ENCODE measurements at places on chromosomes 5 and 9. TPM values are rescaled to one million over a fixed set of nuclear protein-coding genes. Genes with fewer than 3 reads are reported as not detected.

BTNL9 gene
- not detected for total RNA-seq

MRNIP gene
- 17.1 TPM for total RNA-seq

MSX2 gene
- not detected for total RNA-seq

JAK2 gene
- total RNA-seq: 27.2 TPM

TAF11L10 gene
- not detected for total RNA-seq

IL3 gene
- total RNA-seq: not detected

ADAMTSL1 gene
- total RNA-seq: not detected

TPRN gene
- total RNA-seq: 12.0 TPM

PCDHGB5 gene
- not detected for total RNA-seq

STPG3 gene
- not detected for total RNA-seq

ARSI gene
- not detected for total RNA-seq

SLC26A2 gene
- total RNA-seq: 7.6 TPM

- H3K36me3 ChIP-seq: no peaks in the 10 kb centered on the region
- DNase-seq: no peak
- H3K4me3 ChIP-seq: no peak overlapping the region
- H3K27me3 ChIP-seq: no peaks in the 10 kb centered on the region
- no peak overlapping the region for H3K27ac ChIP-seq
Measured at GRCh38 chr5:27241564-27242257, 203.3 kb upstream of the CDH9 start.

- H3K27me3 ChIP-seq: peaks cover 52% of the 10 kb centered on the region
- no peak for DNase-seq
- no peaks in the 10 kb centered on the region for H3K36me3 ChIP-seq
- H3K4me3 ChIP-seq: no peak overlapping the region
- H3K27ac ChIP-seq: no peak overlapping the region
- peaks cover 3% of the 10 kb centered on the region for H3K4me1 ChIP-seq
Measured at GRCh38 chr9:116157436-116158138, 4.0 kb downstream of the PAPPA start.

- DNase-seq: no peak
- no peaks in the 10 kb centered on the region for H3K36me3 ChIP-seq
- H3K27ac ChIP-seq: no peak overlapping the region
- H3K27me3 ChIP-seq: no peaks in the 10 kb centered on the region
Measured at GRCh38 chr5:94397508-94397907, 220.9 kb downstream of the KIAA0825 start.

GRCh38 chr5:40681363-40682153, 1.8 kb downstream of the PTGER4 start:
- H3K36me3 ChIP-seq: peaks cover 61% of the 10 kb centered on the region
- H3K27ac ChIP-seq: peak overlapping the region; percentile 89
- DNase-seq: peak; percentile 54
- peaks cover 40% of the 10 kb centered on the region for H3K4me1 ChIP-seq

- H3K36me3 ChIP-seq: peaks cover 7% of the 10 kb centered on the region
- H3K27ac ChIP-seq: no peak overlapping the region
- no peaks in the 10 kb centered on the region for H3K27me3 ChIP-seq
- no peak overlapping the region for H3K4me3 ChIP-seq
- DNase-seq: no peak
Measured at GRCh38 chr9:93663877-93664548, 87.6 kb downstream of the PHF2 start.

GRCh38 chr9:38686933-38687332, 33.0 kb downstream of the FAM240B start:
- no peaks in the 10 kb centered on the region for H3K36me3 ChIP-seq
- DNase-seq: no peak
- H3K4me3 ChIP-seq: no peak overlapping the region
- H3K4me1 ChIP-seq: peaks cover 11% of the 10 kb centered on the region

DNA sequence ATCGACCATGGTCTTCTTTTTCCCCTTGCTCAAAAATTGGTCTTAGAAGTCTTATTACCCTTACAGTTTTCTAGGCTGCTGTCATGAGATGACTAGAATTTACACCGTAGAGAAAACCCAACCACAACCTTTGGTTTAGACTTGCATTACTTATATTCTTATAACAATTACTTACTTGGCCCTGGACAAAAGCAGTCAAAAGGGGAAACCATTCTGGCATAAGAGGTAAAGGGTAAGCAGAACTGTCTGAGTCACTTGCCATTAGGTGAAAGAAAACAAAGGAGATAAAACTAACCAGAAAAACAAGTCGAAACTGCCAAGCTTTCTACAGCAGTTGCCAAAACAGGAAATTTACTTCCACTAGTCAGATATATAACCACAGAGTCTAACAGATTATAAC, 17.9 kb downstream of the TMEM245 start:
- peaks cover 59% of the 10 kb centered on the region for H3K36me3 ChIP-seq
- H3K4me1 ChIP-seq: peaks cover 62% of the 10 kb centered on the region
- H3K27ac ChIP-seq: peak overlapping the region; percentile 74
- H3K27me3 ChIP-seq: no peaks in the 10 kb centered on the region
- peak; percentile 35 for DNase-seq

- no peak for DNase-seq
- H3K36me3 ChIP-seq: no peaks in the 10 kb centered on the region
- H3K4me3 ChIP-seq: no peak overlapping the region
- peaks cover 4% of the 10 kb centered on the region for H3K27me3 ChIP-seq
- no peak overlapping the region for H3K27ac ChIP-seq
Measured at GRCh38 chr5:103498211-103498610, 64.4 kb downstream of the NUDT12 start.

DNA sequence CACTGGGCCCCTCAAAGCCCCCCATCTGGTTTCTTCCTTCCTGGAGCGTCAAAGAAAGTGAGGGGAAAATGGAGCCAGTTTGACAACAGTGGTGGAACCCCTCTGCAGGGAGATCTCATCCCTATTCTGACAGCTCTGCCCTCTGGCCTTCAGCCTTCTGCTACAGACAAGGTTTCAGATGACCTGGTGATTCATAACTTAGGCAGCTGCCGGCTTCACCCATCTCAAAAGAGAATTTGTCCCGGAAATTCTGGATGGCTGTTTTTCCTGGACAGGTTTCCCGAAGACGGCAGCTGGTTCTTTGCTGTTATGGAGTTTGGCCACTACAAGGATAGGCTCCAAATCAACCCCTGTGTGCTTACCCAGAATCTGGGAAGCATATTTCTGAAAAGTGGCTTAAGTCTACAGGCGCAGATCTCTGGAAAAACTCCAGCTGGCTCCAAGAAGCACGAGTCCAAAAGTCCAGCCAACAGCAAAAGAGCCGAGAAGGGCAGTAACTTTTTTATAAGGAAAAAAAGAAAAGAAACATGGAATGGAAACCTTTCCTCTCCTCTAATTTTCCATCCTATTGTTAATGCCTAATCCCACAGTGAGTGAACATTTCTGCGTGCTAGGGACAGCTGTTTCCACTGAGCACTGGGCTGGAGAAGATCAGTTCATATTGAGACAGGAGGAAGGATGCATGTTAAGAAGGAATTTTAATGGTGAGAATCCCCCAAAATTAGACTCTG, 54.5 kb downstream of the ZNF366 start:
- no peaks in the 10 kb centered on the region for H3K4me1 ChIP-seq
- H3K27ac ChIP-seq: no peak overlapping the region
- no peak overlapping the region for H3K4me3 ChIP-seq
- DNase-seq: no peak
- H3K36me3 ChIP-seq: no peaks in the 10 kb centered on the region
- no peaks in the 10 kb centered on the region for H3K27me3 ChIP-seq

- peak; percentile 70 for DNase-seq
- H3K27me3 ChIP-seq: no peaks in the 10 kb centered on the region
- H3K4me1 ChIP-seq: peaks cover 78% of the 10 kb centered on the region
- peak overlapping the region; percentile 90 for H3K27ac ChIP-seq
- peak overlapping the region; percentile 44 for H3K4me3 ChIP-seq
Measured at GRCh38 chr5:142015781-142016533, 3.1 kb upstream of the GNPDA1 start.

DNA sequence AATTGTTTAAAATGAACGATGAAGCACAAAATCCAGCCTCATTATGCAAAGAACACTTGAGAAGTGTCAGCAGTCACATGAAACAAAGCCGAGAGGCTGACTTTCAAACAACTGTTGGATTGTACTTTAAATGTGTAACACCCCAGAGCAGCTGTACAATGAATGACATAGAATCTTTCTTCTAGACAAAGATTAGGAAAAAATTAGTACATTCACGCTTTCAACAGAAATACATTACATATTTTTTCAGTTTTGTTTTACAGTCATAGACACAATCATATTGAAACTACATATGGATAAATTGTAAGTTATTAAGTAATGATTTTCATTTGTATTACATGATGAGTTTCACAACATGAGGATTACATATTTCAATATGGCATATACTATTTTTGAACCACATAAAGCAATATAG, 10.6 kb upstream of the AGXT2 start:
- no peaks in the 10 kb centered on the region for H3K4me1 ChIP-seq
- DNase-seq: no peak
- no peak overlapping the region for H3K4me3 ChIP-seq
- no peak overlapping the region for H3K27ac ChIP-seq
- H3K27me3 ChIP-seq: peaks cover 12% of the 10 kb centered on the region
- H3K36me3 ChIP-seq: no peaks in the 10 kb centered on the region

GRCh38 chr5:159216454-159216853, 7.1 kb upstream of the RNF145 start:
- no peaks in the 10 kb centered on the region for H3K36me3 ChIP-seq
- peaks cover 17% of the 10 kb centered on the region for H3K4me1 ChIP-seq
- H3K27me3 ChIP-seq: no peaks in the 10 kb centered on the region
- no peak for DNase-seq
- H3K4me3 ChIP-seq: no peak overlapping the region

DNA sequence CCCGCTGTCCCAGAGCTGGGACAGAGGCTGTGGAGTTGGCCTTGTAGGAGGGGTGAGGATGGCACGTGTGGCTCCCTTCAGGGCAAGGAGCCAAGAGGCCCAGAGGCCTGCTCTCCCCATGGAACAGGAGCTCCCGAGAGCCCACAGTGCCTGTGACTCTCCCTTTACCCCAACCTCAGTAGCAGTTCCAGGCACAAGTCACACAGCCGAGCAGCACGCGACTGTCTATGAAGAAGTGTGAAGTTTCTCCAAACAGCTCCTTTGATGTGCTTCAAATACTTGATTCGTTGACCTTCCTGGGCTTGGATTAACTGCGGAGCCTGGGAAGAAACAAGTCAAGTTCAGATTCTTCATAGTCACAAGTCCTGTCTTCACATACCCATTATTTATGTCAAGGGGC, 208.7 kb downstream of the IRX2 start:
- H3K4me3 ChIP-seq: no peak overlapping the region
- no peaks in the 10 kb centered on the region for H3K36me3 ChIP-seq
- no peak overlapping the region for H3K27ac ChIP-seq
- H3K4me1 ChIP-seq: no peaks in the 10 kb centered on the region

GRCh38 chr9:23779220-23779619, 46.8 kb downstream of the ELAVL2 start:
- no peaks in the 10 kb centered on the region for H3K36me3 ChIP-seq
- no peak overlapping the region for H3K4me3 ChIP-seq
- H3K27me3 ChIP-seq: no peaks in the 10 kb centered on the region
- H3K27ac ChIP-seq: no peak overlapping the region
- no peaks in the 10 kb centered on the region for H3K4me1 ChIP-seq

GRCh38 chr9:85603936-85604335, 137.8 kb downstream of the AGTPBP1 start:
- H3K27ac ChIP-seq: no peak overlapping the region
- H3K4me3 ChIP-seq: no peak overlapping the region
- H3K4me1 ChIP-seq: peaks cover 24% of the 10 kb centered on the region
- H3K27me3 ChIP-seq: no peaks in the 10 kb centered on the region

DNA sequence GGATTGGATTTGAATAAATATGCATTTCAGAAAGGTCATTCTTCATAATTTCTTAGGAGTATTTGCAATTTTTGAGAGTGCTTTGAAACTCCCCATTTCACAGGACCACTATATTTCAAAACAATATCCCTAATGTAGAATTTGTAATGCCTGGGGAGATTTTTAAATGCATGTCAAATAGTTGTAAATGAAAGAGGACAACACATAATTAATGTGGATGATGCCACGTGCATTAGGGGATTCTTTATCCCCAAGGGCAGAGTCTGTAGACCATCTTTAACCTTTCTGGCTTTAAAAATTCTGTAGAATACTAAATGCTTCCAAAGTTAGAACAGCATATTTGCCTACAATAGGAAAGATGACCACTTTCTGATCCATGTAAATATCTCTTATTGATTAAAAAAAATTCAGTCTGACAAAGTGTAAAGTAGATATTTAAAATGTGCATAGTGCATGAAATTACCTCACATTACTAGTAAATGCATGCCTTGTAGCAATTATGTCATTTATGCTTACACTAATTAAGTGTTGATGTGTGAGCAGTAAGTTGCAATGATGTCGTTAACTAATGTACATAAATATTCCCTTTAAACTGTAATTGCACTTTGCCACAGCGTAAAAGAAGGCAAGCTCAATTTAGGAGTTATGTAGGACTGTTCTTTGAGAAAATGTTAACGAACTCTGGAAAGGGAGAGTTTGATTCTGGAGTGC, 416.1 kb downstream of the PSAT1 start:
- no peak for DNase-seq
- no peaks in the 10 kb centered on the region for H3K27me3 ChIP-seq
- H3K4me1 ChIP-seq: no peaks in the 10 kb centered on the region

DNA sequence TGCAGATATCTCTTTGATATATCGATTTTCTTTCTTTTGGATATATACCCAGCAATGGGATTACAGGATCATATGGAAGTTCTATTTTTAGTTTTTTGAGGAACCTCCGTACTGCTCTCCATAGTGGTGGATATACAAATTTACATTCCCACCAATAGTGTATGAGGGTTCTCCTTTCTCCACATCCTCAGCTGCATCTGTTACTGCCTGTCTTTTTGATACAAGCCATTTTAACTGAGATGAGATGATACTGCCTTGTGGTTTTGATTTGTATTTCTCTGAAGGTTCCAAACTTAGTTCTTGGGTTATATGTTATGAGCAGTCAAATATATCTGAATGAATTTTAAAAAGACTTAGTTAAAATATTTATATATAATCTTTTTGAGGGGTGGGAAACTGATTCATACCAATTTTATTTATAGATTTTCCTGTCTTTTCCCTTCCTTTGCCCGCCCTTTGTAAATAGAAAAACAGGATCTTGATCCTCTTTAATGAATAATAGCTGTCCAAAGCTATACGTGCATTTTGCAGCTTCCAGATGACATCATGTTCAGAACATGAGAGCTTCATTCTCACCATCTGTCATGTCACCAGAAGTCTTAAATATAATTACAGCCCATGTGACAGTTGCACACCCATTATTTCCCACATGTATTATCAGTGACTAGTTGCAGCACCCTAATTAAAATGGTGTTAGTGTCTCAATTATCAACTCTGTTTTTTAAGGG, 6.2 kb upstream of the ARHGEF28 start:
- H3K27me3 ChIP-seq: peaks cover 27% of the 10 kb centered on the region
- no peak for DNase-seq
- H3K4me1 ChIP-seq: no peaks in the 10 kb centered on the region

DNA sequence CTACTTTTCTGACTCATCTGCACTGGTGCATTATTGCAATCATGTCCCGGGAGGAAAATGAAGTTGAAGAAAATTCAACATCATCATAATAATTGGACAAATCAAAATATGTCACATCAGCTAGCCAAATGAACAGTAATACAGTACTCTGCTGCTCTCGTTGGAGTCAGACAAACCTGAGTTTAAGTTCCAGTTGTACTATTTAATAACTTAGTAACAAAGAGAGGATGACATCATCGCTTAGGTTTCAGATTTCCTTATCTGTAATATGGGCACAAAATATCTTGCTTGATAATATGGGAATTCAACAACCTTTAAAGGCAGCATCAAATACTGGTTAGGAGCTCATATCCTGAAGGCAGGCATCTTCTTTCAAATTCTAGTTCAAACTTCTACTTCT, 1248.9 kb upstream of the ACO1 start:
- H3K36me3 ChIP-seq: no peaks in the 10 kb centered on the region
- H3K27me3 ChIP-seq: no peaks in the 10 kb centered on the region
- H3K4me3 ChIP-seq: no peak overlapping the region
- H3K27ac ChIP-seq: no peak overlapping the region
- no peaks in the 10 kb centered on the region for H3K4me1 ChIP-seq
- DNase-seq: no peak

Data from activated CD8-positive, alpha-beta T cell treated with anti-CD3 and anti-CD28 coated beads, Interleukin-2, amount 10 ng/mL, durations not matched to agents 7 days and 5 days (primary cell).